ENCODE measurements at places on chromosomes 2 and 18.

DNA sequence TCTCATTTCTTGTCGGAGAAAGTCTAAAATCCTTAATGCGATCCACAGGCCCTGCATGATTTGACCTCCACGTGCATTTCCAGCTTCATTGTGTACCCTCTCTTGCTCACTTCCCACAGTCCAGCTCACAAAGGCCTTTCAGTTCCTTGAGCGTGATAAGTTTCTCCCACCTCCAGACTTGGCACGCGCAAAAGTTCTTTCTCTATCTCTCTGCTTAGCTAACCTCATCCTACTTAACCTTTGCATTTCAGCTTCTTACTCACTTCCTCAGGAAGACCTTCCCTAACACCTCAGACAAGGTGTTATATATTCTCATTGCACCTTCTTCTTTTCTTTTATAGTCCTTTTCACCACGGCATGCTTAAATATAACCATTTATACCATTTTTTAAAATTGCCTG lies 124.8 kb upstream of the XPO1 start:
- DNase-seq: no peak

DNA sequence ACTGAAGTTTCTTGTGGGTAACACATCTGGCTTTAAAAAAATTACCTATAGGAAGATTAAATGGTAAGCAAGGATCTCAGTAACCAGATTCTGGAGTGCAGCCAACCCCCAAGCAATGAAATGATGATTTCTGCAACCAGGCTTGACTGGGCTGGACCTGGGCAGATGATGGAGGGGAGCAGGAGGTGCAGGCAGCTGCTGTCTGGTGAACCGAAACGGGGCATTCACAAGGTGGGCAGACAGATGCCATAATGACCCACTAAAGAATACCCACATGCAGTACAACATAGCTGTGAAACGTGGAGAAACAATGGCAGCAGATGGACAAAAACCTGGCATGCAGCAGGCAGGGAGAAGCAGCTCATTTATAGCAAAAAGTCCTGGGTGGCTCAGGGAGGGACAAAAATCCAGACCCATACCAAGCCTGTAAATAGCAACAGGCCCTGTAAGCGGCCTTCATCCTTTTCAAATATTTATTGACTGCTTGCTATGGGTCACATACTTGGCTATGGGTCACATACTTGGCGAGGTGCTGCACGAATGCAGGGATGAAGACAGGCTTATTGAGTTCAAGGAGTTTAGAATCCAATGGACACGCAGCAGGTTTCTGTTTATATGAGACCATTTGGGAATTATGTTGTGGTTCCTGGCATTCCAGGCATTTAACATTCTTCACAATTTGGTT lies 244.7 kb downstream of the HRH4 start:
- no peak for DNase-seq

GRCh38 chr2:16899958-16900357 lies 234.3 kb upstream of the CYRIA start:
- no peak for DNase-seq

DNA sequence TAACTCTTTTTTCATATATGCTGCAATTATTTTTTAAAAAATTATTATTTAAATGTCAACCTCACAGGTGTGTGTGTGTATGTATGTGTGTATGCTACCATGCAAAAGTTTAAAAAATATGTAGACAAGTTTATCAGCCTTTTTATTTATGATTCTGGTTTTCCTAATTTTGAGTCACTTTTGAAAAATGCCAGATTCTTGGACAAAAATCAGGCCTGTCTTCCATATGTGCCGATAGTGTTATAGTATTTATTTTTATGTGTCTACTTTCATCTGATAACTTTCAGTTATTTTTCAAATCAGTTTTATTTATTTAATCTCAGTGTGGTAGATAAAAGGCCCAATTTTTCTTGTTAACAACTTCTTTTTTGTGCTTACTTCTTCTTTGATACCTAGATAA lies 176.2 kb downstream of the RDH14 start:
- DNase-seq: peak; percentile 28

GRCh38 chr2:100161945-100162620 lies 19.7 kb upstream of the AFF3 start:
- no peak for DNase-seq

GRCh38 chr2:46469116-46469515 lies 10.2 kb upstream of the TMEM247 start:
- DNase-seq: no peak

GRCh38 chr2:181070119-181070835 lies 89.9 kb downstream of the UBE2E3 start:
- peak; percentile 40 for DNase-seq

- no peak for DNase-seq
Measured at GRCh38 chr18:32509111-32509510, 38.4 kb upstream of the GAREM1 start.

- no peak for DNase-seq
Measured at GRCh38 chr2:145351864-145352425, 832.0 kb upstream of the ZEB2 start.

DNA sequence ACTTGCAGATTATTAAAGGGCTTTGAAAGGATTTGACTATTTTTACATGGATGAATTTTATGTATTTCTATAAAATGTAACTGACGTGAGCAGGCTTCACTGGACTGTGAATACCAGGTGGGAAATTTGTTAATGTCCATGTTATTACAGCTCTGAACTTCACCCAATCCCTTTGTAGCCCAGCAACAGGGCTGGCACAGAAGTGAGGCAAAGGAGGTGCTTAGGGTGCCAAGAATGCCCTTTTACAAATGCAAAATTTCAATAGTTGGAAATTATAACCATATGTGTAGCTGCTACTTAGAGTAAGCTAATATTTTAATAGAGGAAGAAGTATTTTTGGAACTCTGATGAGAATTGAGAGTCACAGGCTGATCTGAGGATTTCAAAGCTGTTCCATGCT lies 53.7 kb upstream of the FAM98A start:
- no peak for DNase-seq

GRCh38 chr2:219218217-219218731 lies 484 bp downstream of the ABCB6 start:
- DNase-seq: peak; percentile 86

- peak; percentile 42 for DNase-seq
Measured at GRCh38 chr2:172246649-172247048, 143.9 kb upstream of the DLX2 start.

DNA sequence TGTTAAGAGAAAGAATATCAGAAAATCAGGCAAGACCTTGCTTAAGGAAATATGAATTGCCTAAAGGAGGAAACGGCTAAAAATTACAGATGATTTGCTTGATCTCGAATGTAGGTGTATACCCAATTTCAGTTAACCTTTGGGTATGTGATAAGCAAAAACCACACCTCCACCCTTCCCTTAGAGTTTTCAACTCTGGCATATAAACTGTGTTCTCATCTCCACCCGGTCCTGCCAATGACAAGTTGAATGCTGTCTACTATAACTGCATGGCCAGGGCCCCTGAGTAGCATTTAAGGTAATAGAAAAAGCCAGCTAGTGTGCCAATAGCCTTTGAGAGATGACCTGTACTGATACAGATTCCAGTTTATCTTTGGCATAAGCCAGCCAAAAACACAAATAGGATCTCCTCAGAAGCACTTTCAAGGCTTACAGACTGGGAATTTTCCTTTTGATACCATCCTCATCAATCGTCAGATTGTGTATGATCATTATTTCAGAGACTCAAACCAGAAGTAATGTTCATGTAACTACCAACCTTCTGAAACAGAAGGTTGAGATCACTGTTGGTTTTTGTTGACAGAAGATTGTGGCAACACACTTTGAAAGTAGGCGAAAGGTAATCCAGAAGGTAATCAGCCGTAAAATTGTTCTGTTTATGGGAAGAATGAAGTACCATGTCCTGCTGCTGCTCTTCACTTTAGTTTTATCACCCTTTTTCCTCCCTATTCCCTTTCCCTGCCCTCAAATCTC lies 163.1 kb downstream of the GFPT1 start:
- DNase-seq: no peak

DNA sequence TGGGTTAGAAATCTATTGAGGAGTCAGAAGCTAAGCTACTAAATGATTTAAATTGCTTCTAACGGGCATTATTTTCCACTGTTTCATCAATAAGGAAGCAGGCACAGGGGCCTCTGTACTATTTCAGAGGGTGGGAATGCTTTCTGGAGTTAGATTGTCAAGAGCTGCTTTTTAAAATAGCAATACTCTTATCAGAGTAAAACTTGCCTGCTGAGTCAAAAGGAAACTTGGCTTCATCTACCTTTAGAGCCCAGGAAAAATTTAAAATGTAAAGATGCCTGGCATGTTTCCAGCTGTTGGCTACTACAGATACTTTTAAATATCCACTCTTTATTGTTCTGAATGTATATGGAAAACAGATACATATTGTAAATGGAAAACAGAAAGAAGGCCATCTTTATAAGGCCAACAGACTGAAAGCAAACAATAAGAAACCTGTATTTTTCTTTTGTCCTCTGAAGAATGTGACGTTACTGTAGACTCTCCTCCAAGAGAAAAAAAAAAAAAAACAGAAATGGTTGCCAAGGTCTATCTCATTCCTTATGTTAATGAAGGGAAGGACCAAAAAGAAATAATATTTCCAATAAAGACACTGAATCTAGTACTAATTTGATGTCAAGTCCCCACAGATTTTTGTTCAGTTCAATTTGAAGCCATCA lies 79.1 kb downstream of the FIGN start:
- DNase-seq: no peak

- DNase-seq: no peak
Measured at GRCh38 chr2:230738391-230738811, 25.8 kb downstream of the CAB39 start.

GRCh38 chr18:2883076-2883735 lies 36.4 kb downstream of the EMILIN2 start:
- no peak for DNase-seq

DNA sequence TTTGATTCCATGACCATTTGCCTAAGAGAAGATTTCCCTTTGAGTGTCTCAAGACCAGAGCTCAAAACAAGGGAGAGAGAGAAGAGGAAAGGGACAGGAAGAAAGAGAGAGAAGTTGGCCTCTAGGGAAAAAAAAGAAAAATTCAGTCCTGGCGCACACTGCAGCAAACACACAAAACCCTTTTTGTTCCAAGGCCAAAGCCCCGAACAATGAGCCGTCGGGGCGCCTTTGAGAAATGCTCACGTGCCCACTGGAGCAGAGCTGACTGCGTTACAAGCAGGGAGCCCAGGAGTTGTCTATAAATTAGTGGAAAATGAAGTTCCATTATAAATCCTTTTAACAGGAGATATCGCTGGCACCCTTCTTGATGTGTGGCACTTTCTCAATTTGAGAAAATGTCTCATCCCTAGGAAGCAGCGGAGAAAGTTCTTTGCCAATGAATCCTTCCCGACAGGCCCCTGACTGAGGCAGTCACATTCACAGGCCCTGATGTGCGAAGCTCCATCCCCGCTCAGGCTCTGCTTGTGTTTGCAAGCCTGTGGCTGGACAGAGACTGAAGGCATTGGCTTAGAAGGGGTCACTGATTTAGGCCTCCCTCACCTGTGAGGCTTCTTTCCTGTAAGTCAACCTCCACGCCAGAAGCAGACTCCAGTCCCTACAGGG lies 32.1 kb upstream of the NCKAP5 start:
- no peak for DNase-seq

DNA sequence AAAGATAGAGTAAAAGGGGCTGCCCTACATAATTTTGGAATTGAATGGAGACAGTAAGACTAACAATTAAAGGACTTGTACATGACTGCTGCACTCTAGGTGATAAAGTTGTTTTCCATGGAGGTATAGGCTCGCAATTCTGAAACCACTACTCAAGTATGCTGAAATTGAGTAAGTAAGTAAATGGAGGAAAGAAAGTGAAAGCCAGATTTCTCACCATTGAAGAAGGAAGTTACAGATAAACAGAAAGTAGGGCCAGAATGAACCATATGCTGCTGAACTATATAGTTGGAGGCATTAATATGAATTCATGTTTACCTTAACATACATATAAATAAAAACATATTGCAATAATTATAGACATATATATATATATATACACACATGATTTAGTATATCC lies 225.7 kb upstream of the ST6GAL2 start:
- DNase-seq: no peak

DNA sequence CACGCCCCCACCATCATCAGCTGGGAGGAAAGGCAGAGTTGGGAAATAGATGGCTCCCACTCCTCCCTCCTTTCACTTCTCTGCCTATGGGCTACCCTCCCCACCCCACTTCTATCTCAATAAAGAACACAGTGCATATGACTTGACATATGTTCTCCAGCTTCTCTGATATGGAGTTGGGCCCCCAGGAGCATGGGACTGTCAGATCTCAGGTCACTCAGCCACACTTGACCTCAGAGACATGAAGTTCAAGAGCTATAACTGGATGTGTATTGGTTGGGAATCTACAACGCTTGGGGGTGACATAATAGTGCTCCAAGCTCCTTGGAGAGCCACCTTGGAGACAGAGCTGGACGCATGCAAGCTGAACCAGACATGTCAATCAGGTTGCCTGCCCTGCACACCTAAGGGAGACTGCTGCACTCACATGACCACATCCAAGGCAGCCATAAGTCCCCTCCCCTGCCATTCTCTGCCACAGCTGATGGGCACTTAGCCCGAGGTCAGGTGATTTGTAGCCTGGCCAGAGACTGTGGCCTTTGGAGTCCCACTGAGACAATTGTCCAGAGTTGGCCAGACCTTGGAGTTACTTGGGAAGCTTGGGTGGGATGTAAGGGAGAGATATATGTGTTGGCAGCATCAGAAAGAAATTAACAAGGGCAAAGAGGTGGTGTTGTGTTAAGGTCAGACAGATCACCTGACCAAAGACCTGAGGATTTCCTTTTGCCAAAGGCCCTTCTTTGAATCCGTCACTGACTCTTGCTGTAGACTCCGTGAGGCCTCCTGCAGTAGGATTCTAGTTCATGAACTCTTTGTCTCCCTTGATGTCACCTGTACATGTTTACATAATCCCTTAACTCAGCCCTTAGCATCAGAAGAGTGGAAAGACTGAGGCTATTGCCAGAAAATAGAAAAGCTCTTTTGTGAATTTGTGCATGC lies 3.7 kb downstream of the INHA start:
- DNase-seq: no peak

GRCh38 chr2:126802774-126803433 lies 95.8 kb upstream of the TEX51 start:
- no peak for DNase-seq

DNA sequence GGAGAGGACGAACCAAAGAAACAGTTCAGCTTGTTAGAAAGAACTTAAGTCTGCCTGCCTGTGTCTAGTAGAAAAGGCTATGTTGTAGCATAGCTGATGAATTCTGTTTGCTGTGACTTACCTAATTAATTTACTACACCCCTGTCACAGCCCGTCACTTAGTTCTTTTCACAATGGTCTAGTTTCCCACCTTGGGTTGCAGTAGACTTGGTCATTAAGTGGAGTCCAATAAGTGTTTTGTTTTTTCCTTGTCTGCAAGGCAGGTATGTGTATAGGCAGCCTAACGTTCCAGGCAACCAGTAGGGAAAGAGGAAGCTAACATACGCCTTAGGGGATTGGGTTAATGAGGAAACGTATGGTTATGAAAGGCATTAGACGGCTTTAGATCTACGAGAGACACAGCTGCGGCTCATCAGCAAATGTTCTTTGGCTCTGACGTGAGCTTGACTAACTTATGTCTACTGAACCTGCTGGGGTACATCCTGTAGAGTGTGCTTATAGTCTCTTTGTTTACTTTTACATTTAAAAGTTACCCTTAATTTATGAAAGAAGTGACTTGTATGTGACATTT lies 180.1 kb downstream of the PRPF40A start:
- no peak for DNase-seq

Measured in foreskin fibroblast (primary cell).